ENCODE measurements at places on chromosomes 5 and 9.

GRCh38 chr9:81789721-81790120 lies 100.4 kb upstream of the TLE1 start:
- no peak for DNase-seq

DNA sequence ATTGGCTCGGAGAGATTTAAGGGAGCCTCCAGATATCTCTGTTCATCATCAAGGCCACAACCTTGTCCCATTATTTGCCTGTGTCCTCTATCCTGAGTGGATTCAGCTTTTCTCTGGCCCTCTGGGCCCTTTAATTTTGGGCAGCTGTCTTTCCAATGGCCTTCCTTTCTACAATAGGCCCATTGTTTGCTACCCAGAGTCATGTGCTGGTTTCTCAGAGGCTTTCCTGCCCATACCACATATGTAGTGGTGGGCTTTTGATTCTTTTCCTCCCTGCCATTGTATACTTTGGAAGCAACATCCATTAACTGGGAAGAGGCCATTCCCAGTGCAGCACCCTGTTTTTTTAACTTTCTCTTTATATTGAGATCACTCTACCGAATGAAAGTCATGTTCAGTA lies 233.9 kb upstream of the SGCD start:
- no peak for DNase-seq

GRCh38 chr5:165134155-165134554 lies 1628.7 kb downstream of the MAT2B start:
- no peak for DNase-seq

DNA sequence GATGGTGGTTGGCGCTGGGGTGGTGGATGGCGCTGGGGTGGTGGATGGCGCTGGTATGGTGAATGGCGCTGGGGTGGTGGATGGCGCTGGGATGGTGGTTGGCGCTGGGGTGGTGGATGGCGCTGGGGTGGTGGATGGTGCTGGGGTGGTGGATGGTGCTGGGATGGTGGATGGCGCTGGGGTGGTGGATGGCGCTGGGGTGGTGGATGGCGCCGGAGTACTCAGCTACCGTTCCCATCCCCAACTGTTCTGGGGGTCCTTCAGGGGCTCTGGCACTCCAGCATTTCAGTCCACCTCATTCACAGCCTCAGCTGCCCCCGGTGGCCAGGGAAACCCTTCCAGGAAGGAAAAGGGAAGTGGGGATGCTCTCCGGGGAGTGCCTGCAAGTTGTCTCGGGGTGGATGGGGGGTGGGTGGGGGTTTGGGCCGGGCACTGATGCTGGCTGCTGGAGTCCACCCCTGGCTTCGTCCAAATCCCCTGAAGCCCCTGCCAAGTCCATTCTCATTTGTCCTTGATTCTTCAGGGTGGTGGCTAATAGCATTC lies 147.3 kb upstream of the COL5A1 start:
- no peak for DNase-seq

DNA sequence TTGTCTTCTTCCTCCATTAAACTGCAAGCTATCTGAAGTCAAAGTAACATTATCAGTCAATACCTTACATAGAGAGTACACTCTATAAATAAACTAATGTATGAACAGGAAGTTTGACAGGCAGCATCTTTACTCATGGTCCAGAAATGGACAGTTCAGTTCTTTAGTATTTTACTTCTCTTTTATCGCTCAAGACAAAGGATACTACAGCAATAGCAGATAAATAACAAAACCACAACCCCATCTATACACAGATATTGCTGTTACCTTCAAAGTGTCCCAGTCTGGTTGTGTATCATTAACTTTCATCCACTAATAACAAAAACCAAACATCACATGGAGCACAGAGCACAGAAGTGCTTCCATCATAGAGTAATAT lies 46.4 kb downstream of the SEMA5A start:
- DNase-seq: no peak

- no peak for DNase-seq
Observed at GRCh38 chr9:131731644-131732043, 8.2 kb downstream of the RAPGEF1 start.

DNA sequence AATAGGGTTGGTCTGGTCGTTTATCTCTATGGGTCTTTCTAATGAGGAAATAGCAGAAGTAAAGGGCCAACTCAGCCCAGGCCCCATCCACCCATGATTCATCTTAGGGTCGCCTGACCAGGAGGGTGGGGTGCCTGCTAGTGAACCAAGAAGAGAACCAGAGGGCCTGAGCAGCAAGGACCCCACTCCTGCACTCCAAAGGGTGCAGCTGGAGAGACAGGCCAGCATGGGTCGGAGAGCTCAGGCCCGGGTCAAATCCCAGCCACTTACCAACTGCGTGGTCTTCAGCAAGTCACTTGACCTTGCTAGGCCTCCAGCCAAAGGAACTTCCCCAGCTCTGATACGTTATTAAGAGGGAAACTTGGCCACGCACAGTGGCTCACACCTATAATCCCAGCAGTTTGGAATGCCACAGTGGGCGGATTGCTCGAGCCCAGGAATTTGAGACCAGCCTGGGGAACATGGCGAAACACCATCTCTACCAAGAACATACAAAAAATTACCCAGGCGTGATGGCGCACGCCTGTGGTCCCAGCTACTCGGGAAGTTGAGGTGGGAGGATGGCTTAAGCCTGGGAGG lies 4.3 kb downstream of the BBLN start:
- DNase-seq: no peak

DNA sequence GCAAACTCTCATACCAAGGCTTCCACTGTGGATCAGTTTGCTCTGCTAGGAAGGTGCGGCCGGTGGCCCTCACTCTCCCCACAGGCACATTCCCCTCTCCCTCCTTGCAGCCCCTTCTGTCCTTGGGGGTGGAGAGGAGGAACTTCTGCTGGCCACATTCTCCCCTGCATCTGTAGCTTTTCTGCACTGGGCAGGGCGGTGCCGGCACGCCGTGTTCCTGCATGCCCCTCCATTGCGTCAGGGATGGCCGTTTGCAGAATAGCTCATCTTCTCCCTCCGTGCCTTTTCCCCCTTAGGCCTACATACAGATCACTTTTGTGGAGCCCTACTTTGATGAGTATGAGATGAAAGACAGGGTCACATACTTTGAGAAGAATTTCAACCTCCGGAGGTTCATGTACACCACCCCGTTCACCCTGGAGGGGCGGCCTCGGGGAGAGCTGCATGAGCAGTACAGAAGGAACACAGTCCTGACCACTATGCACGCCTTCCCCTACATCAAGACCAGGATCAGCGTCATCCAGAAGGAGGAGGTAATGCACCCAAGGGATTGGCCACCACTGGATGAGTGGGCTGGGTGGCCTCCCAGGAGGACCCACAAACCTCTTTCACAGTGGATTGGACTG lies 231.5 kb downstream of the DOCK8 start:
- DNase-seq: no peak

GRCh38 chr5:154236536-154237375 lies 46.2 kb downstream of the GALNT10 start:
- DNase-seq: no peak

- DNase-seq: no peak
Observed at GRCh38 chr9:100281066-100281465, 71.7 kb downstream of the TEX10 start.

DNA sequence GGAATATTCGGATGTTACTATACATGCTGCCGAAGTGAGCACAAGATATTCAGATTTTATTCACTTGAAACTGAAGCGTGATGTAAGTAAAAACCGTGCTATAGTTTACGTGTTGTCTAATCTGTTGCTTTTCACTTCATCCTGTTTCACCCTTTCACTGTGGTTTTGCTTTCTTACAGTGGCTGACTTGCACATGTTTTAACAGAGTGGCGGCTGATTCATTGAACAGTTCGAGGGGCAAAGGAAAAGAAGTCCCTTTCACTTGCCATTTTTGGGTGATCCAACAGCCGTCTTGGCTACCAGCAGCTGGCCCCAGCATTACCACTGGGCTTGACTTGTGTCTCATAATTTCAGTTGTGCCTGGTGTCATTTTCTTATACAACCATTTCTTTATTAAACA lies 134.0 kb downstream of the IRX1 start:
- no peak for DNase-seq
